ENCODE measurements at places on chromosomes 5 and 9.

DNA sequence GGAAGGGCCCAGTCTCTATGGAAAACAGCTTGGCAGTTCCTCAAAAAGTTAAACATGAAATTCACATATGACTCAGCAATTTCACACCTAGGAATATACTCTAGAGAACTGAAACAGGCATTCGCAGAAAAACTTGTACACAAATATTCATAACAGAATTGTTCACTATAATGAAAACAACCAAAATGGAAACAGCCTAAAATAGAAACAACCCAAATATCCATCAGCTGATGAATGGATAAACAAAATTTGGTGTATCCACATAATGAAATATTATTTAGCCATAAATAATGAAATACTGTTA, 4.8 kb upstream of the GPR150 start:
- no peak for DNase-seq

GRCh38 chr5:108266242-108266641, 115.7 kb downstream of the FBXL17 start:
- no peak for DNase-seq

DNA sequence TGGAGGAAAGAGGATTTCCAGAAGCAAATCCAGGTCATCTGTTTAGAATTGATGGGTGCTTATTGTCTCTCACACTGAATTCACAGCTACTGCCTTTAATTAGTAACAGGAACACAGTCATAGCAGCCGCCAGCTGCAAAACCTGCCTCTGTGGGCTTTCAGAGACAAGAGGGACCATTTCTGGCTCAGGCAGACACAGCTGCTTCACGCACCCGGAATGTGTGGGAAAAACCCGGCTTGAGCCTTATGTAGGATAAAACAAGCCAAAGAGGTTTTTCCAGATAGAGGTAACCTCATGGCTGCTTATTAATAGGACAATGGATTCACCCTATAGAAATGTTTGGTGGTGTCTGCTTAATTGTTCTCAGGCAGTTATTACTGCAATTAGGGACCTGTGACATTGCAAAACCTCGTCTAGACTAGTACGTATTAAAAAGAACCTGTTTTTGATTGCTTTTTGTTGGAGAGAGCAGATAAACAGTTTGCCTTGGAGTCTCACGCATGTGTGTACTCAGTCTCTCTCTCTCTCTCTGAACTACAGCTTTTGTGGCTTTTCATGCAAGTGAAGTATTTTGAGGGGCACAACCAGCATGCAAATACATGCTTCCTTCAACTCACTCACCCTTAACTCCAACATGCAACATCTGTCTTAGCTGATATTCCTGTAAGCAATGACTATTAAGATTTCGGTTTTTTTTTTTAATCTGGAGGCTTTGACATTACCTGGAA, 302.7 kb downstream of the PLK2 start:
- DNase-seq = no peak

DNA sequence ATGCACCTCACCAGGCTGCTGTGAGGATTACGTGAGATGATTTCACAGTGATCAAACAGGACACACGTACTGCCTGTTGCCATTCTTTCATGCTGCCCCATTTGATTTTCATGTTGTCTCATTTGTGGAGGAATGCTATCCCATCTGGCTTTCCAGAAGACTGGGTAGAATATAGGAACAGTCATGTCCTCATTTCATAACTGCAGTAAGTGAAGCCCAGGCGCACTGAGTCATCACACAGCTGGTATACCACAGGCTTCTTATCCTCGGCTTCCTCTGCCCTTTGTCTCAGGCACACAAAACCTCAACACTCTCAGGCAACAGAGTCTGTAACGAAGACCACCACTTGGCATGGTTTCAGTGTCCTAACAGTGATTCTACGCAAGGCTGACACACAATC, 62.3 kb downstream of the LHFPL2 start:
- no peak for DNase-seq

DNA sequence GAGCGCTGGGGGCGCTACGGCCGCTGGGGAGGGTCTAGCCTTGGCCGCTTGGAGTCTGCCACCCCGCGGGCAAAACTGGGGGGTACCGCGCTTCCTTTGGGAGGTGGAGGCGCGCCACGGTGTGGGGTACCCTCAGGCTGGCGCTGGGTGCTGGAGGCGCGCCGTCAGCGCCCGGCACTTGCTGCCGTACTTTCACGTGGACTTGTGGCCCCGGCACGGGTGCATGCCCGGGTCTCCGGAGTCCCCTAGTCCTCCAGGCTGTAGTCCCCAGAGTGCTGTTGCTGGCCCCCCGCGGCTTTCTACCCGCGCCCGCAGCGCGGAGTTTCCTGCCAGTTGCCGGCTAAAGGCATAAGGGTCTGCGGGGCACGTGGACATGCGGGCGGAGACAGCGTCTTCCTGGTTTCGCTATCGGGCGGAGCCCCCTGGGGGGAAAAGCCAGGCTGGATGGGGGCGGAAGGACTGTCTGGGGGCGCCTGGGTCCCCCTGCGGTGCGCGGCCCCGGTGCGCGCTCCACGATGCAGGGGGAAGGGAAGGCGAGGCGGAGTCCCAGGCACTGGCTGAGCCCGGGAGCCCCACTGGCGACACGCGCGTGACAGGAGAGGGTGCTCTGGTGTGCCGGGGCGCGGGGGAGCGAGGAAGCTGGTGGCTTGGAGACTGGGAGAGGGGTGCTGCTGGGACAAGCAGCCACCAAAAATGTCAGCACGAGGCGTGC, 666 bp downstream of the PPARGC1B start:
- DNase-seq = peak; percentile 33

- DNase-seq = no peak
These were observed 4.1 kb downstream of the KIF12 start for GRCh38 chr9:114094971-114095370.
